ENCODE measurements at places on chromosomes 13 and 19.

GRCh38 chr19:51462276-51462675 lies 4.0 kb upstream of the SIGLEC8 start:
- no peak for DNase-seq

DNA sequence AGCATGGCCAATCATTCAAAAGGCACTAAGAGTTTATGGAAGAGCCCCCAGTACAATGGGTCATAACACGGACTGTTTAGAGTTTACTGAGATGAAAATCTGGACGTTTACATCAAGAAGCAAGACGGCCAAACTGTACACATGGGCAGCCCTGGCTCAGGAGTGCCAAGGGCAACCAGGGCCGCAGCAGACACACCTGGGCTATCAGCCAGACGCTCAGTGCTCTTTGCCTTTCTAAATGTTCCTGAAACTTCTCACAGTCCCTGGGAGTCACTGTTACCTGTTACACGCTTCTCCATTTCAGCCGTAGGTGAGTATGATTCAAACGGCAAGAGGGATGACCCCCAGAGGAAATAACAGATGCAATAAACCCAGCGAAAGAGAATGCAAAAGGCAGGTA lies 64.5 kb downstream of the ABCC4 start:
- DNase-seq: no peak

GRCh38 chr13:29948244-29948643 lies 97.8 kb upstream of the UBL3 start:
- DNase-seq: no peak

GRCh38 chr13:39692660-39693438 lies 37.4 kb downstream of the COG6 start:
- DNase-seq: no peak

DNA sequence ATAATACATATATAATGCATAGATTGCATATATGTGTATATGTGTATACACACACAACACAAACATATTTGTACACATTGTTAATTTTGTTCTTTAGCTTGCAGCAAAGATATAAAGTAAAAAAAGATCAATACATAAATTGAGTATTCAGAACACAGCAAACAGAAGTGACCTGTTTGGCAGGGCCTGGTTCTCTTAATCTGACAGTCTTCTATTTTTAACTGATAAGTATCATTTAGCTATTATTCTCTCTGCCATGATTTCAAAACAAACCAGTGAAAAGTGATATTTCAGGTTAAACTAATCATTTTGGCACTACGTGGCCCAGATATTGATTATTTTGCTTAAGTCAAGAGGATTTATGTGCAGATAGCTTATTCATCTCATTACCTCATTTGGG lies 309.4 kb downstream of the OXGR1 start:
- DNase-seq: no peak

DNA sequence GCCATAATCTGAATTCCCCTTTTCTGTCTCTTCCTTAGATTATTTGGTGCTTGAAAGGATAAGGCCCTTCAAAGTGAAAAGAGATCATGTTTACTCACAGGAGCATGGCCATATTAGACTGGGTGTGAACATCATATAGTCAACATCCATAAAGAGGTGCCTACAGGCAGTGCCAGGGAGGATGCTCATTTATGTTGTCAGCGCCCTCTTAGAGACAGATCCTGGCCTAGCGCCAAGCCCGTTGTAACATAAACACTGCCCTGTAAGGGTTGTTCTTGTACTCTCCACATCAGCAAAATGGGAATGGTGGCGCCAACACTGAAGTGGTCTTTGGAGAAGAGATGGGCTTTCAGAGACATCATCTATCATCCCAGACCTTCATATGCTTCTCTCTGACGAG lies 16.1 kb downstream of the PCDH8 start:
- no peak for DNase-seq

GRCh38 chr19:20318616-20319015 lies 151.6 kb downstream of the ZNF486 start:
- no peak for DNase-seq

DNA sequence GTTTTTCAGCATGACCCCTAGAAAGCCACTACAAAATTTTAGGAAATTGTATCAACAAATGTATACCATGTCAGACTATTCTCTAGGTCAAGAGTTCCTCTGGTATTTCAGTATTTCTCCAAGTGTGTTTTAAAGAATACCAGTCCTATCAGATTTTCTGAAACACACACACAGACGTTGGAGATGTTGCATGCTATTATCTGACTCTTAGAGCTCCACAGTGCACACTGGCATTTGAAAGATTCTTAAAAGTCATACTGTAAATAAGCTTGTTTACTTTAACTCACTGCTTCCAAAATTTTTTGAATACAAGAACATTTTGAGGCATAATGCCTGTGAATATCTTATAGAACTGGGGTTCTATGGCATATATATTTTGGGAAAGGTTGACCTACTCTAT lies 33.8 kb upstream of the VWA8 start:
- DNase-seq: no peak

DNA sequence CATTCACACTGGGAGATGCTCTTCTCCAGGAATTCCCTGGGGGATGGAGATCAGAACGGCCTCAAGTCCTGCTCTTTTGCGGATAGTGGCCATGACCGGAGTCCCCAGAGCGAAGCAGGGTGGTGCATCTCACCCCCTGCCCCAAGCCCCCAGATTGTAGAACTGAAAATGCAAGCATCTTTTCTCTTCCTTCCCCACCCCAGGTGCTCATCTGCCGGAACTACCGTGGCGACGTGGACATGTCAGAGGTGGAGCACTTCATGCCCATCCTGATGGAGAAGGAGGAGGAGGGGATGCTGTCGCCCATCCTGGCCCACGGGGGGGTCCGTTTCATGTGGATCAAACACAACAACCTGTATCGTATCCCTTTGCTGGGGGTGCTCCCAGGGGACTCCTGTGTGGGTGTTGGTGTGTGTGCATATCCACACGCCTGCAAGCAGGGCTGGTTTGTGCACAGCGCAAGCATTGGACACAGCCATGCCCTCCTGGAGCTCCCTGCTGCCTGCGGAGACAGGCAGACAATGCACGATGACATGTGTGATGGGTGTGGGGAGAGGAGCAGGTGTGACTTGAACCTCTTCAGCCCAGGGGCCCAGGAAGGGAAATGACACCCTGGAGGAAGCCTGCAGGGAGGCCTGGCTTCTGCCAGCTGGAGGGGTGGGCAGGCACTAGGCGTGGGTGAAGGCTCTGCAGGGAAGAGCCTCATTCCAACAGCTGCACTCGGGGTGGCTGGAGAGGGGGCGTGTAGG lies 5.7 kb downstream of the AP1M1 start:
- DNase-seq: no peak

GRCh38 chr19:7505682-7506384 lies 10.1 kb upstream of the ZNF358 start:
- no peak for DNase-seq

- no peak for DNase-seq
These were observed 15.4 kb upstream of the NOP53 start for GRCh38 chr19:47729799-47730520.

DNA sequence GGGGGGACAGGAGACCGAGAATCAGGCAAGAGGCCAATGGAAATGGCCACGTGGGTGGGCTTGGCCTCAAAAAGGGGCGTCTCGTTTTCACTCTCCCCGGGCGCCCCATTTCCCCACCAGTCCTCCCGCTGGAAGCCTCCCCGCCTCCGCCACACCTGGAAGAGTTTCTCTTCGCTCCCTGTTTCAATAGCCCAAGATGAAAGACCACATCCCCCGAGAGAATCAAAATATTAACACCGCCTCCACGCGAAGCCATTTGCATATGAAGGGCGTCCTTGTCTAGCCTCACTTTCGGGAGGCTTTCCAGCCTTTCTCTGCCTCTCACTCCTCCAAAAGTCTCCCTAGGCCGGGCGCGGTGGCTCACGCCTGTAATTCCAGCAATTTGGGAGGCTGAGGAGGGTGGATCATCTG lies 691 bp upstream of the OLFM2 start:
- DNase-seq: no peak
